ENCODE measurements at places on chromosomes 4 and X.

DNA sequence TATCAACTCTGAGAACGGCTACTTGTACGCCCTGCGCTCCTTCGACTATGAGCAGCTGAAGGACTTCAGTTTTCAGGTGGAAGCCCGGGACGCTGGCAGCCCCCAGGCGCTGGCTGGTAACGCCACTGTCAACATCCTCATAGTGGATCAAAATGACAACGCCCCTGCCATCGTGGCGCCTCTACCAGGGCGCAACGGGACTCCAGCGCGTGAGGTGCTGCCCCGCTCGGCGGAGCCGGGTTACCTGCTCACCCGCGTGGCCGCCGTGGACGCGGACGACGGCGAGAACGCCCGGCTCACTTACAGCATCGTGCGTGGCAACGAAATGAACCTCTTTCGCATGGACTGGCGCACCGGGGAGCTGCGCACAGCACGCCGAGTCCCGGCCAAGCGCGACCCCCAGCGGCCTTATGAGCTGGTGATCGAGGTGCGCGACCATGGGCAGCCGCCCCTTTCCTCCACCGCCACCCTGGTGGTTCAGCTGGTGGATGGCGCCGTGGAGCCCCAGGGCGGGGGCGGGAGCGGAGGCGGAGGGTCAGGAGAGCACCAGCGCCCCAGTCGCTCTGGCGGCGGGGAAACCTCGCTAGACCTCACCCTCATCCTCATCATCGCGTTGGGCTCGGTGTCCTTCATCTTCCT lies 2.7 kb downstream of the PCDH10 start:
- peak; percentile 19 for DNase-seq

DNA sequence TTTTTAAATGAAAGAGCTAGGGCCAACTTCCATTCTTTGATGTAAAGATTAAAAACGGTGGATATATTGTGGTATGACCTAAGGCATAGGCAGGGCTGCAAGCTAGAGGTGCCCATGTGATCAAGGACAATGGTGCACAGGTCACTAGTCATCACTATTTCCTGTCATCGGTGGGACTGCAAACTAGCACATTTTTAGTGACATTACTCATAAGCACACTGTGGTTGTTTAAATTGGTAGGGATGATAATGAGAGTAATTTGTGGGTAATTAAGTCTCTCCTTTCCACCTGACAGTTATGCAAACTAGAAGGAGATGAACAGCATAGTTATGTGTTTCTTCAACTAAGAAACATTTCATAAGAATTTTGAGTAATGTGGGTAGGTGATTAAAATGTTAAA lies 85.4 kb downstream of the GPRIN3 start:
- DNase-seq, result no peak

- no peak for DNase-seq
Observed at GRCh38 chr4:40730091-40730679, 19.6 kb upstream of the NSUN7 start.

- no peak for DNase-seq
Observed at GRCh38 chr4:30258949-30259348, 461.2 kb upstream of the PCDH7 start.

DNA sequence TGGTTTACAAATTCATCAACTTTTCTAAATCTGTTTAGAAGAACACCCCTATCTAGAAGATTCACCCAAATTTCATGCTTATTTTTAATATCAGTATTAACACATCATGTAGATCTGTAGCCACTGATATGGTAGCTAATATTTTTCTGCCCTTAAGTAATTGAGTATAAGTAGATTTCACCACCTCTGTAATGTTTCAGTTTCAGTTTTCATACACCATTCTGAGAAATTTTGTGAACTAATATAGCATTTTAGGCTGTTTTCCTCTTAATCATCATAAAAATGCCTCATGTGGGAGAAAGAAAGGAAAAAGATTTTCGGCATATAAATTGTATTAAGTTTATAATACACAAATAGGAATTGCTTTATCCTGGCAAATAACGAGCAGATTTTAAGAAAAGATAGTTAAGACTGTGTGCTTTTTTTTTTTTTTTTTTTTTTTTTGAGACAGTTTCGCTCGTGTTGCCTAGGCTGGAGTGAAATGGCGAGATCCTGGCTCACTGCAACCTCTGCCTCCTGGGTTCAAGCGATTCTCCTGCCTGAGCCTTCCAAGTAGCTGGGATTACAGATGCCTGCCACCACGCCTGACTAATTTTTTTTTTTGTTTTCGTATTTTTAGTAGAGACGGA lies 21.4 kb upstream of the RBPJ start:
- no peak for DNase-seq

GRCh38 chr4:112515198-112516065 lies 548 bp downstream of the NEUROG2 start:
- peak; percentile 34 for DNase-seq

GRCh38 chrX:46198858-46199257 lies 346.4 kb downstream of the ZNF674 start:
- no peak for DNase-seq

- DNase-seq, result peak; percentile 62
Observed at GRCh38 chr4:106898621-106899230, 137.4 kb downstream of the DKK2 start.

DNA sequence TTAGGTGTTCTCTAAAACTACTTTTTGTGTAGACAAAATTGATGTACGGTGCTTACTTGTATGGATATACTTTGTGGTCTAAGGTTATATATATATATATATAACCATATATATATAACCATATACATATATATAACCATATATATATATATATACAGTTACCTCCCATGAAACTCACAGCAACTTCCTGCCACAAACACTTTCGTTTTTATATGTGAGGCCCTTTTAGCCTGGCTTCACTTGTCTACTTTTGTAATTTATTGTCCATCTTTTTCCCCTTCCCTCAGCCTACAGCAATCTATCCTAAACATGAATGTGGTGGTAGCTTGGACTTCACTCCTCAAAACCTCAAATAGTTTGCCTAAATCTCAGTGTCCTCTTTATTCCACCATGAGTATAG lies 72.8 kb upstream of the NPFFR2 start:
- DNase-seq, result no peak

GRCh38 chr4:9832640-9833039 lies 51.2 kb downstream of the DRD5 start:
- no peak for DNase-seq

DNA sequence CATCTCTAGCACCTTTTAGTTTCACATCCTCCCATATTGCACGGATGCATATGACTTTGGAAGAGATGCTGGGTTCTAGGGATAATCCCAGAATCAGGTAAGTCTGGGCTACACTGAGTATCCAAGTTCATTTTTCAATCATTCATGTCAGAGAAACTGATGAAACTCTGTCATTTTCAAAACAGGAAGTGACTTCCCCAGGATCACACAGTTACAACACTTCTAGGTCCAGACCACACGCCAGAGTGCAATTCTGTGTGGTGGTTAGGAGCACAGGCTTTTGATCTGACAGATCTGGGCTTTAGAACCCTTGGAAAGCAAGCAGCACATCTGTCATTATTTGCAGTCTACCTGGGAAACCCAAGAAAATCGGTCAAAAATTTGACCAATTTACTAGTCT lies 52.1 kb upstream of the CDKN2AIP start:
- no peak for DNase-seq

- DNase-seq, result no peak
Observed at GRCh38 chr4:162770761-162771490, 395.8 kb downstream of the NAF1 start.

GRCh38 chrX:23662187-23662586 lies 5.1 kb upstream of the PRDX4 start:
- peak; percentile 22 for DNase-seq
